Right ventricle myocardium inferior (tissue), 1 donor: ENCODE measurements at places on chromosomes 1 and 21. TPM values are rescaled to one million over a fixed set of nuclear protein-coding genes. Genes with fewer than 3 reads are reported as not detected.

WDR64 gene
- not detected for total RNA-seq

DNA sequence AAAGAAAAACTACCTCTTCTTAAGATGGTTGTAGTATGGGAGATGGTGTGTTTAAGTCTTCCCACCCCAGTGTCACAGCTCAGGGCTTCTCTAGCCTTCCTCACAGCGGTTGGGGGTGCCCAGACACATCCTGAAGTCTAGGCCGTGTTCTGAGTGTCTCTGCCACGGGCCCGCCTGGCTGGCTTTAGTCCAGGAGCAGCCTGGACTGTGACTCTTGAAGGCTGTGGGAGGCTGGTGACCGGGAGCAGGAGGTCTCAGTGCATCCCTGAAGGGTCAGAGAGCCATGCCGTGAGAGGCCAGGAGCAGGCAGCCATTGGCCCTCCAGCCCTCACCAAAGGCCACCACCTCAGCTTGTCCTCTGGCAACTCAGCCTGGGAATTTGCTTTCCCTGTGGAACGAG lies 4.5 kb downstream of the EPHX1 start:
- peak; percentile 79 for DNase-seq

NEGR1 gene
- total RNA-seq = 15.2 TPM

PRAMEF20 gene
- not detected for total RNA-seq

DNA sequence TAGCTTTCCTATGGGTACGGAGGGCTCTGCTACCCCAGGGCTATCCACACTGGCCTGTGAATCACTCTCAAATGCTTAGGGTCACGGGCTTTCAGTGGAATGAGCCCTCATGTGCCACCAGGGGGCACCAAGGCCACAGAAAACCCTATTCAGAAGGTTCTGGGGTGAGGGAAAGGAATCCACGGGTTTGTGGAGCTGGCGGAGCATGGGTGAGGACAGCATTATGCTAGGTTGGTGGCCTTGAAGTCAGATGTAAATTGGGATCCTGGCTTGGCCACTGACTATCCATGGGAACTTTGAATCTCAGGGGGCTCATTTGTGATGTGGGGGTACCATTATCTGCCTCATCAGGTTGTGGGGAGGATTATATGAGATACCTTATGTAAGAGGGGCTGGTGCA lies 5.1 kb upstream of the LAMTOR5 start:
- DNase-seq = peak; percentile 79

PLPPR4 gene
- 0.24 TPM for total RNA-seq

DNA sequence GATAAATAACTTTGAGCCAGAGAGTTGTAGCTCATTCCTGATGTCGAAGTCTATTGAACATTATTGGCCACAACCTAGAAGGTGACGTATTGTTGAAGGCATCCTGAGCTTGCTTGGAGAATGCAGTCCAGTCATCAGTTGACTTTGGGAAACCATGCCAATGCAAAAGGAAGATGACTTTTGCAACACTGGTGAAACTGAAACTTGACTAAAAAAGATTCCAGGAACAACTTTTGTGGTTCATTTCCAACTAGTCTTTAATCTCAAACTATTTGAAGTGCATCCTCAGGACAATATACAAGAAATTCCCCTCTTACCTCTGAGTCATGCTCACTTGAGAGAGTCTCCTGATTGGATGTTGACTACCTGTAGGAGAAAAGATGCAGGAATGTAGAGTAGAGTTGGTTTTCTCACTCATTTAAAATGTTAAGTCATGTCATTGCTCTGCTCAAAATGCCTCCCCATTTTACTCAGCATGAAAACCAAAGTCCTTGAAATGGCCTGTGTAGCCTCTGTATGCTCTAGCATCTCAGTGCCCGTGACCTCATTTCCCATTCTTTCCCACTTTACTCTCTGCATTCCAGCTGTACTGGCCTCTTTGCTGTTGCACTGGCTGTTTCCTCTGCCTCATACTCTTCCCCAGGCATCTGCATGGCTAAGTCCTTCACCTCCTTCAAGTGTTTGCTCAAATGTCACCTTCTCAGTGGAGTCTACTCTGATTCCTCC lies 24.4 kb upstream of the LEPR start:
- no peak for DNase-seq

DNA sequence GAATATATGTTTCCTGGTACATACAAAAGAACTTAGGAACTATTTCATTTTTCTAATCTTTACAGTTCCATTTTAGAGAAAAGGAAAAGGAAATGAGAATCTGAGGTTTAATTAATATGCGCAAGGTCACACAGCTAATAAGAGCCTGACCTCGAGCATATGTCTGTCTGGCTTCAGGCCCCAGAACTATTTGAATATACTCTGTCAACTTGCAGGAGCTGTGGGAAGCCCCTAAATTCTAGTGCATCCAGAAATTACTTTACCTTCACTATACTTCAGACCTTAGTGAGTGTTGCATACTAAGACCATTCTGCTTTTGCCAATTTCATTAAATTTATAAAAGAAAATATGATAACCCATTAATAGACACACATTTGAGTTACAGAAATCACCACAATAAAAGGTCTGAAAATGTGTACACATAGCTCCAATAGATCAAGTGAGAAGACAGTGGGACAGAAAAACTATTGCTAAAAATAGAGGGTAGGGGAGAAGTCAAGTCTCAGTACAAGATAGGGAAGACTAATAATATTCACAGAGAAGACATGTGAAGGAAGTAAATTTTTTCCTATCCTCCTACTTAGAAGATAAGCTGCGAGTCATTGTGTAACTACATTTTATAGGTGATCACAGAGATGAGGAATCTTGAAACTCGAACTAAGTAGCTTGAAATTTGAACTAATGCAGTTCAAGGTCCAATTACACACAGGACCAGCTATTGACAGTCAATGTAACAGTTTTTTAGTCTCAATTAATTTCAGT lies 3.8 kb downstream of the RGS13 start:
- no peak for DNase-seq

- DNase-seq = no peak
Observed at GRCh38 chr1:10745383-10745782, 51.1 kb downstream of the CASZ1 start.

- no peak for DNase-seq
Observed at GRCh38 chr1:173333581-173333980, 126.5 kb upstream of the TNFSF4 start.

CLCA4 gene
- total RNA-seq = not detected

GRCh38 chr1:163427279-163427678 lies 105.5 kb downstream of the NUF2 start:
- no peak for DNase-seq

NUAK2 gene
- total RNA-seq = 1.1 TPM

- no peak for DNase-seq
Observed at GRCh38 chr1:206429421-206429820, 40.9 kb upstream of the IKBKE start.

STUM gene
- 1.4 TPM for total RNA-seq

KRTAP11-1 gene
- not detected for total RNA-seq

DNA sequence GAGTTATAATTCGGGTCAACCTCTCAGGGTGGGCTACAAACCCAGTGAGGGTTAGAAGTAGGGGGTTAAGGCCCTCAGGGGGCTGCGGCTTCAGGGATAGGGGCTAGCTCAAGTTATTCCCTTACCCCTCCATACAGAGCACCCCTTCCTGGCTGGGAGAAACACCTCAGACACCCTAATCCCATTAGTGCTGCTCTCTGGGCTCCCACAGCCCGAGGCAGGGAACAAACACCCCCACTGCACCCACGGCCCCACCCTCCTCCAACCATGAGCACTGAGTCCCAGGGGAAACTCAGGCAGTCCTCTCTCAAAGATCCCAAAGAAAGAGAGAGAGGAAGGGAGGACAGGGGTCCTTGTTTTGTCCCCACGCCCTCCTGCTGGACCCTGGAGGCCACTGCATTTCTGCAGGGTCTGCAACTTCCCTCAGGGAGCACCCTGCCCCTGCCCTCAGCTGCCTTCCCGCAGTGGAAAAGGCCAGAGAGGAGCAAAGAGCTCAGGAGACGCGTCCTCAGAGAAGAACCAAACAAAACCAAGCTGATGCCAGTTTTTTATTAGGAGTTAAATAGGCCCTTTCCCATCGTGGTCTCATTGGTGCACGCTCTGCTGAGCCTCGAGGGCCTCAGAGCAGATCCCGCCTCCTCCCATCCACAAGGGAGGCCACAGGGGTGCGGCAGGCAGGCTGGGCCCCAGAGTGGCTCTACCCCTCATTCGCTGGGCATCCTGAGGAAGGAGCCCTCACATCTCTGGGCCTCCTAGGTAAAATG lies 1.4 kb upstream of the S100A4 start:
- DNase-seq = no peak

BRINP2 gene
- total RNA-seq = 0.32 TPM

CD84 gene
- total RNA-seq = 3.4 TPM

TIE1 gene
- total RNA-seq = 22.2 TPM

DNA sequence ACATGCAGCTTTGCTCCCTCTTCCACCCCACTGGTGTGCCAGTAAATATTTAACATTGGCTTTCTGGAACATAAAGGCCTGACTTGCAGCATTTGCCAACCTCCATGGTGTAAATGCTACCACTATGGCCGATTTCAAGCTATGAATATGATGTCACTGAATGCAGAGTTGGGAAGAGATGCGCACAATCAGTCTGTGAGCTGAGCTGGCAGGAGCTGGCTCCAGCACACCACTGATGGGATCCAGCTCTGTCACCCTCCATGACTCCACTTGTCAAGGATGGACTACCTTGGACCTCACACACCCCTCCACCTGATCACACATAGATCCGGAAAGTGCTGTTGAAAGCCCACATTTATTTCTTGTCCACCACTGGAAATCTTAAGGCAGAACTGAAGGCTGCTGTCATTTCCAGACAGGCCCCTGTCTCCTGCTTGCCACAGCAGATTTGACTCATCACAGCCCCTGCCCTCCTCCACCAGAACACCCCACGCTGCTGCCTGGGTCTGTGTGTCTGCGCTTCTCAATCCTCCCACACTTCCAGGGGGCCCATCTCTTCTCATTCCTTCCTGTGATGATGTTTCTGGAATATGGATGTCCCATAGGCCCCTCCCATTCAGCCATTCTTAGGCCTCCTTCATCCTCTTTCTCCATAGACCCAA lies 82.2 kb upstream of the BCAR3 start:
- DNase-seq = no peak

DNA sequence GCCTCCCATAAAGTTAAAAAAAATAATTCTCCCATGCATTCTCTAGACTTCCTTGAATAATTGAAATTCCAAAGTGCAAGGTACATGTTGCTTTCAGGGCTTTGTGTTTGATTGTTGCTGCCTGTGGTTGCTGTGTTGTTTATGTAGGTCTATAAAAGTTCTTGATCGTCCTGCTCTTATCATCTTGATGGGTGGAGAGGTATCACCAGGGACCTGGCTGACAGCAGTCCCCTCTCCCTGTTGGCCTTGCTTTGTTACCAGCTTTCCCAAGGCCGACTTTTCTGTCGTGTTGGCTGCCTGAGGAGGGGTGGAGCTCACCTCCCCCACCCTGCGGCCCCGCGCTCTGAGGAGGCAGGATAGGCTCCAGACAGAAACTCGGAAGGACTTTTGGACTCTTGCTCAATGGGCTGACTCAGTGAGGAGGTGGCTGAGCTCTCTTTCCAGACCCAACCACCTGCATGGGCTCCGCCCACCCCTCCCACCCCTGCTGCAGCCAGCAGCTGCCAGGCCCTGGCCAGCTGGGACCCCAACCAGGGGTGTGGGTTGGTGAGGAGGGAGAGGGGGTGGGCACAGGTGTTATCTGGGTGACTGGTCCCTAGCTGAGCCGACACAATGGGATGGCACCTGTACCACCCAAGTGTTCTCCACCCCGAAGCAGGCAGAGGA lies 2.0 kb downstream of the INAVA start:
- no peak for DNase-seq

- no peak for DNase-seq
Observed at GRCh38 chr1:2330519-2331199, 60.7 kb downstream of the MORN1 start.

DISP3 gene
- total RNA-seq = 0.08 TPM

DNA sequence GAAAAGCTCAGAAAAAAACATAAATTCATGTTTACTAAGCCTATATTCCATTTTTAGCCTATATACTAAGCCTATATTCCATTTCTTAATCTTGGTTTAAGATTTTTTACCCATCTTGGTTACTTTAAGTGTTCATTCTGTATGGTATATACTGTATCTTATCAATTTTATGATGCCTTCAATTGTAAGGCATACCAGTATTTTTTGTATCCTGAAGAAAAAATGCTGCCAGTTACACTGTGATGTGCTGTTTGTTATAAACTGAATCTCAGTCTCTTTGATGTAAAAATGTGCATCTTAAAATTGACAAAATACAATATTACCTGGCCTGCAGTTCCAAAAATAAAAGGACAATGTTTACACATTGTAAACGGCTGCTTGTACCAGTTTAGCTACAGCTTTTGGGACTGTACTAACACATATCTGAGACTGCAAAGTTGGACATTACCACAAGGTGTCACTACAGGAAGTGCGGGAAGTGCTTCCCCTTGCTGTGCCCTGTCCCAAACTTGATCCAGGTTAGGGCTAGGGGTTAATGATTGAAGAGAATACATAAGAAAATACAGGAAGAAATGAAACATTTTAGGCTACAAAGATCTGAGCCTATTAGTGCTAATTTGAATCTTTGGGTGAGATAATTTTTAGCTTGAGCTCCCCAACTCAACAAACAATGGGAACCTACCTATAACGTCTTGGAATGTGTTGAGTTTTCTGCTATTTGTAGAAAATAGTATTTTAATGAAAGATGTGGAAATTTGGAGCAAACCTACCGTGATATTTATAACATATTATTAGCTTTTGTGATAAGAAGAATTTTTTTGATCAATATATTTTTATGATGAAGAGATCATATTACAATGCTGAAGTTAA lies 108.9 kb downstream of the LBR start:
- no peak for DNase-seq

SERINC2 gene
- total RNA-seq = 1.7 TPM

KRTAP26-1 gene
- not detected for total RNA-seq

- DNase-seq = no peak
Observed at GRCh38 chr1:37948841-37949240, 2.0 kb upstream of the INPP5B start.

DNA sequence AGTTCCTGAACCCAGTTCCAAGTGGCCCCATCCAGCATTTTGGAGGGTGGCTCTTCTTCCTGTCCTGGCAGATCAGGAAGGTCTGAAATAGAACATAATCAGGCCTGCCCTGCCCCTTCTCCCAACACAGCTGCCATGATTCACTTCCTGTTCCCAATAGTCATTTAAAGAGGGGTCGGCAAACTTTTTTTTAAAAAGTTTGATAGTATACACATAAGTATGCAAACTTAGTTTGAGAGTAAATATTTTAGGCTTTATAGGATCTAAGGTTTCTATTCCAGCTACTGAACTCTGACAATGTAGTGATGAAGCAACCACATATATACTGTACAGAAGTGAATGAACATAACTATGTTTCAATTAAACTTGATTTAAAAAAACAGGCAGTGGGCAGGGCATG lies 66.4 kb downstream of the LUZP1 start:
- DNase-seq = no peak
